ENCODE measurements at places on chromosomes 13 and 19.
A peak's percentile ranks its signal among the peaks of the same experiment; 100 is the strongest.

DNA sequence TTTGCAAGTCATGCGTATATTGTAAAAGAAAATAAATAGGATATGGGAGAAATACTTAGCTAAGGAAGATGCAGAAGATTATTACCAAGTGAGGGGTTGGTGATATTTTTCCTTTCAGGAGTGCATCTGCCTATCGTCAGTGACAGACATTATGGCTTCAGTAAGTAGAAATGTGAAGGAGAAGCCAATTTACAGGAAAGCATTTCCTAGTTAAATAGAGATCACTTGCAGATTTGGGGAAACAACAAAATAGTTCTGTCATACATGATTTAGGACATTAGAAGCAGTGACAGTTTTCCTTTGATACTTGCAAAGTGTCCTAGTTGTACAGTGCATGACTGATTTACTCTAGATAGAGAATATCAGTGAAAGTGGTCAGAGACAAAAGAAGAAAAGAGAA, 747.8 kb upstream of the KLHL1 start:
- DNase-seq, result no peak

DNA sequence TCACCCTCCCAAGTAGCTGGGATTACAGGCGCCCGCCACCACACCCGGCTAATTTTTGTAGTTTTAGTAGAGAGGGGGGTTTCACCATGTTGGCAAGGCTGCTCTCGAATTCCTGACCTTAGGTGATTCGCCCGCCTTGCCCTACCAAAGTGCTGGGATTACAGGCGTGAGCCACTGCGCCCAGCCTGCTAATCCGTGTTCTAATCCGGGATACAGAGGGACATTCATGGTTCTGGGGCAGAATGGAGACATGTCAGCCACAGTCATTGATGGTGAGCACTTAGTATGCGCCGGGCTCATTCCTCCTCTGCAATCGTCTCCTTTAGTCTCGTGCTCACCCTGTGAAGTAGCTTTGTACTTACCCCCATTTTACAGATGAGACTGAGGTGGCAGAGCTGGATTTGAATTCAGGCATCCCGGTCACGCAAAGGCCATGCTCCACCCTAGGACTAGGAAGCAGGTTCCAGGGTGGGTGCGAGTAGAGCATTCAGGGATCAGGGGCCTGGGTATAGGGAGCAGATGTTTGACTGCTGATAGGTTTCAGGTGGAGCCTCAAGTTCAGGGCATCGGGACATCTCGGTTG, 8.2 kb downstream of the RRAS start:
- DNase-seq, result no peak

GRCh38 chr19:14115756-14116155, 1.8 kb downstream of the PRKACA start:
- no peak for DNase-seq

DNA sequence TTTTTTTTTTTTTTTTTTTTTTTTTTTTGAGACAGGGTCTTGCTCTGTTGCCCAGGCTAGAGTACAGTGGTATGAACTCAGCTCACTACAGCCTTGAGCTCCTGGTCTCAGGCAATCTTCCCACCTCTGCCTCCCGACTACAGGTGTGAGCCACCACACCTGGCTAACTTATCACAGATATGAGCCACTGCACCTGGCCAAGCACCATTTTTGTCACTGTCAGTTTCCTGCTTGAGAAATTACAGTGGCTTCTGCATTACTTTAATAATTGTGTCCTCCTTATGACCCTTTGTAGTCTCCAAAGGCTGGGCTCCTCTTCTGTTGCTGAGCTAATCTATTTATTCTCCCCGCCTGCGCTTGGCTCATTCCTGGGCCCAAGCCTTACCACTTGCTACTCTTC, 16.0 kb downstream of the UBE2L5 start:
- DNase-seq, result no peak

- DNase-seq, result no peak
Measured at GRCh38 chr19:10333758-10334587, 644 bp upstream of the RAVER1 start.

- DNase-seq, result no peak
Measured at GRCh38 chr13:110454956-110455355, 106.6 kb downstream of the RAB20 start.

DNA sequence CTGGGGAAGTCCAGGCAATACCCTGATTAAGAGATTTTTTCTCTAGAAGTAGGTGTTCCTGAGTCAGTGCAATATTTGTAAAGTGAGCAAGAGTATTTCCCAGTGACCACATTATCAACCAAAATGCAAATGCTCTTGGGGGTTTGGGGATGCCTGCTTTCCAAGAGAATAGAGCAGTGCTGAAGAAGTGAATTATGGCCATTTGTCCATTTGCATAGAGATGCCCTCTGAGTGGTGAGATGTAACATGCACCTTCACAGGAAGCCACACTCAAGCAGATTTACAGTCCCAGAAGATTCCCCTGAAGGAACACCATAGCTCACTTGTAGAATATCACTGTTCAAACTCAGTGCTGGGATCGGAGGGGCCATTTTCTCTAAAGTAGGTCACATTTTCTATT, 71.8 kb downstream of the TNFSF11 start:
- no peak for DNase-seq

GRCh38 chr19:3108775-3109174, 14.6 kb downstream of the GNA11 start:
- DNase-seq, result peak; percentile 77

GRCh38 chr13:93529961-93530360, 303.4 kb downstream of the GPC6 start:
- DNase-seq, result no peak

DNA sequence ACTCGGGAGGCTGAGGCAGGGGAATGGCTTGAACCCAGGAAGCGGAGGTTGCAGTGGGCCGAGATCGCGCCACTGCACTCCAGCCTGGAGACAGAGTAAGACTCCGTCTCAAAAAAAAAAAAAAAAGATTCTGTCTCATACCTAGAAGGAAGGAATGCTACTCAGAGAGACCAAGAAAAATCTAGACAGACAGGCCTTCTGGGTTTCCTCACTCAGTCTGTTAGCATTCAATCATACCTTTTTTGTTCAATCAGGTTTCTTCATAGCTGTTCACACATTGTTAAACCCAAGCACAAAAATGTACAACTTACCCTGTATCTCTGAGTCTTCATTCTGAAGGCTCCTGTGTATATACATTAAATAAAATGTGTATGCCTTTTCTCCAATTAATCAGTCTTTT, 40.5 kb downstream of the ZNF823 start:
- no peak for DNase-seq

DNA sequence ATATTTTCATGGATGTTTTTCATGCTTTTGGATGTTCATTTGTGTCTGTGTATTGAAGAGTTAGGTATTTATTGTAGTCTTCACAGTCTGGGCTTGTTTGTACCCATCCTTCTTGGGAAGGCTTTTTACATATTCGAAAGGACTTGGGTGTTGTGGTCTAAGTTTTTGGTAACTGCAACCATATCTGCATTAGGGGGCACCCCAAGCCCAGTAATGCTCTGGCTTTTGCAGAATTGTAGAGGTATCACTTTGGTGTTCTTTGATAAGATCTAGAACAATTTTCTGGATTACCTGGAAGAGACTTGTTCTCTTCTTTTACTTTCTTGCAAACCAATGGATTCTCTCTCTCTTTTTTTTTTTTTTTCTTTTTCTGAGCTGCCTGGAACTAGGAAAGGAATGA, 581.3 kb downstream of the DACH1 start:
- no peak for DNase-seq

DNA sequence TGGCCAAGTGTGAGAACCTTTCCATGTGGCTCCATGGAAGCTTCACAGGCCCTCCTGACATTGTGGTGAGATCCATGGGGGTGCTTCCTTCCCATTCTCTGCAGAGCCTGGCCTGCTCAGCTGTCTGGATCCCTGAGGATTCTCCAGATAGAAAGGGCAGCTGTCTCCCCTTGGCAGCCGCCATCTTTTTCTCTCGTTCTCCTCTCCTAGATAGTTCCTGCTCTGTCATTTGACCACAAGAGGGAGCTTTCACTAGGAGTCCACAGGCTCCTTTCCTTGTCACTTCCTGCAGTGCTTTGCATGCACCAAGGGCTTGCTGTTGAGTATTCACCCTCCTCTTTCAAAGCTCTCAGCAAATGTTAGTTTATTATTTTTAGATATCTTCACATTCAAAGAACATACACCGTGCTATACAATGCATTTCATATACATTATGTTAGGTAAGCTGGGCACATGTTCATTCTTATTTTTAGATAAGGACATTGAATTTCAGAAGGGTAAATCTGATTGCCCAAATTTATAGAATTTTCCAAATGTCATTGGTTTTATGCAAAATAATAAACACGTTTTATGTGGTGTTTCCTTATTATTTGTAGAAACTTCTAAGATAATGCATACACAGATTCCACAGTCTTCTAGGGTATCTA, 133.2 kb downstream of the FRY start:
- DNase-seq, result peak; percentile 33

- DNase-seq, result no peak
Measured at GRCh38 chr13:42009057-42009456, 39.4 kb upstream of the DGKH start.

DNA sequence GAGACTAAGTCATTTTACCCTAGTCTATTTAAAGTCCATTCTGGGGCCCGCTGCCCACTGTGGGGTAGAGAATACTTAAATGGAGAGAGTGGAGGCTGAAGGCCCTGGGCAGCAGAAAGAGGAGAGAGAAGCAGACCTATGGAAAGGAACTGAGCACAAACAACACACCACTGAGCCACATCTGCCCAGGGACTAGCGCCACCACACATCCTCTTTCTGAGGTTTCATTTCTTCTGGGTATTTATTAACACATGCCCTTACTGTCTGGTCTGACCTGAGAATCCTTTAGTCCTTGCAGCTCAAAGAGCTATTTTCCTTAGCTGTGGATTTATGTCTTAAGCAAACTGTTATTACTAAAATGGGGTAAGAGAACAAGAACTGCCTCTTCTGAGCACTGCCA, 154.0 kb downstream of the NALCN start:
- no peak for DNase-seq

- no peak for DNase-seq
Measured at GRCh38 chr19:1087813-1088415, 7.3 kb downstream of the POLR2E start.

DNA sequence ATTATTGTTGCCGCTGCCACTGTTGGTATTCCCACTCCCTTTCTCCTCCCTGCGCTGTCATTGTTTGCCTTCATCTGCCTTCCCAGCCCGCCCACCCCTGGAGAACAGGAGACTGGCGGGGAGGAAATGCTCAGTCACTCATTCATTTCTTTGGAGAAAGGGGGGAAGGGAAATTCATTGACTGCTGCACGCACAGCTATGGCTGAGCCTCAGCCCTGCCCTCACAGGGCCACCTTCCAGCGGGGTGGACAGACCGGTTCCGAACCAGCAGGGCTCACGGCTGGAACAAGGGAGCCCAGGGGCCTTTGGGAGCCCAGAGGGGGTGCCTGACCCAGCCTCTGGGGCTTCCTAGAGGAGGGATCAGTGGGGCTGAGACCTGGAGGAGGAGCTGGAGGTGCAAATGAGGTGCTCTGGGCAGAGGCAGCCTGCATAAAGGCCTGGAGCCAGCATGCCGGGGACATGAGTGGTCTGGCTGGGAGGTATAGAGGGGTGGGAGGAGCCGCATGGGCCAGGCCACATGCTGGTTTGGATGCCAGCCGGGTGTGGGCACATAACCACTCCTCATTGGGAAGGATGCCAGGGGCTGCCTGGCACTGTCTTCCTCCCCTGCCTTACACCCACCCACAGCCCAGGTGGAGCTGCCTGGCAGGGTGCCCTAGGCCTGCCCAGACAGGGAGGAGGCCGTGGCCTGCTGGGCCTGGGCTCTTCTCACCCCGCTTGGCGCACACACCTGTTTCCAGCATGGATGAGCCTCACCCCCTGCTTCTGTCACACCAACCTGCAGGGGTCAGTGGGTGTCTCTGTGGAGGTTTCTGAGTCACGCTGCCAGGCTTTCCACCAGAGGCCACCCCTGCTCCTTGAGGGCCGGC, 26.8 kb downstream of the PPP5C start:
- no peak for DNase-seq

DNA sequence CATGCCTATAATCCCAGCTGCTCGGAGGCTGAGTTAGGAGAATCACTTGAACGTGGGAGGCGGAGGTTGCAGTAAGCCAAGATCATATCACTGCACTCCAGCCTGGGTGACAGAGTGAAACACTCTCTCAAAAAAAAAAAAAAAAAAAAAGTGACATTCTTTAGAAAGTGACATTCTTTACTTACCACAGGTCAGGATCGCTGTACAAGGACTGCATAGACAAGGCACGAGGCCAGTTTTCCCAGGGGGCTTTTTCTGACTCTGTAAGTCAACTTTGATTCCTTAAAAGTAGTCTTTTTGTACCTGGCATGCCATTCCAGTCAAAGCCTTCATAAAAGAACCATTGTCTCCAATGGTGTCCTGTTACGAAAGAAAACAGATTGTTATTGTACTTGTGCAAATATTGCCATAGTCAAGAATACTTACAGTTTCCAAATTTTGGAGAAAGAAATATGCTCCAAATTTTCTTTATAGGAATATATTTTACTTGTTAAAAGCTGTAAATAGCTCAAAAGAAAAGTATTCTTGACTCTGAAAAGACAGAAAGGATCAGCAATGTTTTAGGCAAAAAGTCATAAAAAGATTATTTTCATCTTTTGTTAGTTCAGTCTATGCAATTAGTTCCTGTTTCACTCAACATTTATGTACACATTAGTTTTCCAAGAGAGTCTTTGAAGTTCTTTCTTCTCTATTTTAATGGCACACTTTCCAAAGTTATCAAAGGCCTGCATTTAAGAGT, 39.3 kb downstream of the CEACAM1 start:
- DNase-seq, result no peak

DNA sequence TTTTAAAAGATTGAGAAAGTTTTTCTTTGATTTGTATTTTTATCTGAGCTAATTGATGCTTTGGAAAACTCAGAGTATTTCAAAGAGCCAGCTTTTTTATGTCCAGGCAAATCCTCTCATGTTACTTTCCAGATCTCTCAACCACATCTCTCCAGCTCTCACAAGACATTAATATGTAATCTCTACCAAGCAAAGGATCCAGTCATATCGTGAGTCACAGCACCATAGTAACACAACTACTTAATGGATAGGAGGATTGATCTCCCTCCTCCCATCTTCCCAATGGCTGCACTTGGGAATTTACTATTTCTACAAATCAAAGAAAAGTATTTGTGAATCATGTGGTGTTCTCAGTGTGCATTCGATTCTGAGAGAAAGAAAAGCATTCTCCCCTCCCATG, 63.3 kb downstream of the POU4F1 start:
- no peak for DNase-seq

DNA sequence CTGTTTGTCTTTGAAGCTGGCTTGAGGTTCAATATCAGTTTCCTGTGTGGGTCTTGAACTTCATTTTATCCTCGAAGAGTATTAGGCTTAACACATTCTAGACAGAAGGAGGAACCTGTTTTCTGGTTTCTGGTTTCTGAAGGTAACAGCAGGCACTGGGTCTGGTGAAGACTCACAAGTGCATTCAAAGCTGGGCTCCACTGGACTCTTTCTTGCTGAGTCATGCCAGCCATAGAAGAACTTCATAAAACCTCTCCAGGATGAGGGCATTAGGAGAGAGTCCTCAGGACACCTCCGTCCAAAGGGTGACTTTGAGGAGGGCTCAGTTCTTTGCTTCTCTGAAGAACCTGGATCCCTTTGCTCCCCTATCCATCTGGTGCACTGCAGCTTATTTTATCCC, 668.6 kb upstream of the SLC10A2 start:
- no peak for DNase-seq

Measured in stimulated activated CD4-positive, alpha-beta T cell treated with anti-CD3 and anti-CD28 coated beads, Interleukin-4, amount 100 ng/mL, for 24 hours (primary cell).